ENCODE measurements at places on chromosomes 11 and 22.
A peak's percentile ranks its signal among the peaks of the same experiment; 100 is the strongest.

GRCh38 chr11:108639146-108639545, 25.7 kb upstream of the DDX10 start:
- H3K27me3 ChIP-seq = no peaks in the 10 kb centered on the region
- no peaks in the 10 kb centered on the region for H3K36me3 ChIP-seq
- no peak overlapping the region for H3K27ac ChIP-seq
- H3K4me1 ChIP-seq = no peaks in the 10 kb centered on the region

- DNase-seq = peak; percentile 70
- no peak overlapping the region for H3K4me3 ChIP-seq
- H3K27ac ChIP-seq = no peak overlapping the region
Observed at GRCh38 chr11:7600205-7600775, 73.0 kb downstream of the CYB5R2 start.

- H3K27ac ChIP-seq = peak overlapping the region; percentile 93
- H3K27me3 ChIP-seq = no peaks in the 10 kb centered on the region
- no peak for DNase-seq
- H3K4me3 ChIP-seq = no peak overlapping the region
Observed at GRCh38 chr11:44017443-44018126, 30.2 kb upstream of the ACCSL start.

DNA sequence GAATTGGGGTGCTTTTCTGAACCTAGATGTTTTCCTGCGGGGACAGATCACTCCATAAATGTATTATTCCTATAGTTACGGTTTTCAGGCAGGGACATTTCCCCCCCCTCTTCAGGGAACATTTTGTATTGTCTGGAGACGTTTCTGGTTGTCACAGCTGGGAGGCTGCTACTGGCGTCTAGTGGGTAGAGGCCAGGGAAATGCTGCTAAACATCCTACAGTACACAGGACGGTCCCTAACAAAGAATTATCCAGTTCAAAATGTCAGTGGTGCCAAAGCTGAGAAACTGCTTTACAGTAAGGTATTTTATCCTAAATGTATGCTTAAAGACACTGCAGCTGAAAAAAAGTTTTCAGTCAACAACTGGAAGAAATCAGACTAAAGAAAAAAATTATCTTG, 19.4 kb downstream of the PIWIL4 start:
- no peak overlapping the region for H3K4me3 ChIP-seq
- H3K4me1 ChIP-seq = no peaks in the 10 kb centered on the region
- H3K27me3 ChIP-seq = no peaks in the 10 kb centered on the region
- H3K27ac ChIP-seq = no peak overlapping the region

- H3K27ac ChIP-seq = no peak within 1 kb of the TSS
- no peak within 1 kb of the TSS for H3K4me3 ChIP-seq
- H3K4me1 ChIP-seq = no peaks in the 10 kb centered on the region
- DNase-seq = no peak
- H3K27me3 ChIP-seq = no peaks in the 10 kb centered on the region
Observed at GRCh38 chr11:6782720-6783119, at the start of gene OR2AG1. OR2AG1 (plus strand) TSS chr11:6783020; CDS start chr11:6785038, 2,018 bp downstream.

DNA sequence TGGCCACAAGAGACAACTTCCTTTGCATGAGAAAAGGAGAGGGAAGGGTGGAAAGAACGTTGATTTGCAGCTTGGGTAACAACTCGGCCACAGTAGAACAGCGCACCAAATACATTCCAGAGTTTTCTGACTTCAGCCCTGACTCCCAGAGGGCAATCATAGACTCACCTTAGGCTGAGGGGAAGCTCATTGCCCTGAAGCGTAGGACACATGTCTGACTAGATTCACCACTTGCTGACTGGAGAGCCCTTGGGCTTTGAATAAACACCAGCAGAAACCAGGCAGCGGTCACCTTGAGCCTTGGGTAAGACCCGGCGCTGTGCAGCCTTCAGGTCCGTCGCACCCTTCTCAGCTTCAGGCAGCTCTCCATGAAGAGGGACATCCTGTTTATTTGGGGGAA, 151.8 kb upstream of the GRIA4 start:
- no peak overlapping the region for H3K4me3 ChIP-seq
- DNase-seq = no peak
- no peaks in the 10 kb centered on the region for H3K27me3 ChIP-seq
- H3K27ac ChIP-seq = no peak overlapping the region

DNA sequence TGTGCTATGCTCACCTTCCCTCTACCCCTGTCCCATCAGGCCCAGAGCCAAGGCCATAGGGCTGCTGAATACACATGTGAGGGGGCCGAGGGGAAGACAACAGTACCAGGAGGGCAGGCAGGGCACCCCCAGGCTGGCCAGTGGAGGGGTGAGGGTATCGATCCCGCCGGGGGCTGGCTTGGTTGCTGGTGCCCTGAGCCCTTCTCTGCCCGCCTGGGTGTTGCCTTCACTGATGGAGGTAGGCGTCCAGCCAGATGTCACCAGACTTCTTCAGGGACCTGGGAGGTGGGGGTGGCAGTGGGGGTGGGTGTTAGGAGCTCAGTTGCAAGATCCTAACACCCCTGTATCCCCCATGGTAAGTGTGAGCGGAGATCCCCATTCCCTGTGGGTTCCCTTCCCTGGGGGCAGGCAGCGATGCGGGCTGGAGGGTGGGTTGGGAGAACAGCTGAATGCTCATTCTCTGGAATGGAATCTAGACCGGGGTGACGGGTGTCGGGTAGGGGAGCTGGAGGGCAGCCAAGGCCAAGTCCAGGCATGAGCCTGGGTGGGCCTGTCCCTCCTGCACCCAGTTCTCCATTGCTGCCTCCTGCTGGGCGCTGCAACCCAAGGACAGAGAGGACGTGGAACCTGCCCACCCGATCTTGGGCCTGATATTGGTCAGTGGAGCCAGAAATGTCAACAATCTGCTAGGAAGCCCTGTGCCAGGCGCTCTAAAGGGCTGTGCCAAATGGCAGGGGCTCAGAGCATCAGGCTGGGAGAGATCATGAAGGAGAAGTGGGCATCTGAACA, 17.6 kb downstream of the FADS3 start:
- no peak for DNase-seq
- H3K4me1 ChIP-seq = peaks cover 13% of the 10 kb centered on the region
- H3K36me3 ChIP-seq = peaks cover 56% of the 10 kb centered on the region
- H3K4me3 ChIP-seq = no peak overlapping the region
- H3K27me3 ChIP-seq = no peaks in the 10 kb centered on the region
- no peak overlapping the region for H3K27ac ChIP-seq

DNA sequence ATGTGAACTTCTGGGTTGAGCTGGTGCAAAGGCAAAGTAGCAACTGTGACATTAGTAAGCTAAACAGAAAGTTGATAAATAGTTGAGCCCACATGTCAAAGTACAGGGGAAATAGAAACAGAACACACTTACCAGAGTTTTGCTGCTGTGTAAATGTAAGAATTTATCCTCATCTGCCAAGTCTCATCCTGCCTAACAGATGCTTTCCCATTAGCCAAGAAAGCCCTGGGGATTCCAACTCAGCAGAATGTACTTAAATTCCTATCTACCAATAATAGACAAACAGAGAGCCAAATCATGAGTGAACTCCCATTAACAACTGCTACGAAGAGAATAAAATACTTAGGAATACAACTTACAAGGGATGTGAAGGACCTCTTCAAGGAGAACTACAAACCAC, 7.3 kb upstream of the OR51A2 start:
- H3K36me3 ChIP-seq = no peaks in the 10 kb centered on the region
- H3K27me3 ChIP-seq = no peaks in the 10 kb centered on the region
- no peaks in the 10 kb centered on the region for H3K4me1 ChIP-seq
- no peak overlapping the region for H3K27ac ChIP-seq
- no peak overlapping the region for H3K4me3 ChIP-seq

GRCh38 chr11:27443227-27443626, 29.4 kb downstream of the LGR4 start:
- H3K4me3 ChIP-seq = no peak overlapping the region
- no peaks in the 10 kb centered on the region for H3K36me3 ChIP-seq
- DNase-seq = no peak
- no peaks in the 10 kb centered on the region for H3K27me3 ChIP-seq
- no peaks in the 10 kb centered on the region for H3K4me1 ChIP-seq

DNA sequence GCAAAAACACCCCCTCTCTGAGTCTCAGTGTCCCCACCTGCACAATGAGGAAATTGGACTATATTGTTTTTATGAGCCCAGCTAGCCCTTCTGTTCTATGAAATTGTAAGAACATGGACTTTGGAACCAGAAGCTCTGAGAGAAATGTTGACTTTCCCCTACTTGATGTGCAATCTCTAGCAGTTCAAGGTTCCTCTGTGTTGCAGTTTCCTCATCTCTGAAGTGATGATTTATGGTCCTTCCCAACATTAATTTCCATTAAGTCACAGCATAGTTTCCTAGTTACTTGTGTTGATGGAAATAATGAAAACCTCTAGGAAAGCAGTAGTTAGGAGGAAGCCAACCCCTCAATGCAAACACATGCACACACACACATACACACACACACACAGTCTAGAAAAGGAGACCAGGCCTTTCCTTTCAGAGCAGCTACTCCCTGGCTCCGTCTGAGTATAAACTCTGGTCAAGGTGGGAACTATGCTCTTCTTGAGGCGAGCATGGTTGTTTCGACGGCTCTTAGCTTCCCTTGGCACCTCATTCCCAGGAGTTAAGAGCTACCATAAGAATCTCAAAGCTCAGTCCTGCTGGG, 518.4 kb downstream of the SOX6 start:
- no peaks in the 10 kb centered on the region for H3K4me1 ChIP-seq
- no peak for DNase-seq
- H3K27ac ChIP-seq = no peak overlapping the region
- no peak overlapping the region for H3K4me3 ChIP-seq

- peaks cover 30% of the 10 kb centered on the region for H3K4me1 ChIP-seq
- DNase-seq = no peak
- H3K36me3 ChIP-seq = no peaks in the 10 kb centered on the region
- no peaks in the 10 kb centered on the region for H3K27me3 ChIP-seq
- peak overlapping the region; percentile 75 for H3K4me3 ChIP-seq
Observed at GRCh38 chr11:2930704-2931419, 1.6 kb upstream of the PHLDA2 start.

DNA sequence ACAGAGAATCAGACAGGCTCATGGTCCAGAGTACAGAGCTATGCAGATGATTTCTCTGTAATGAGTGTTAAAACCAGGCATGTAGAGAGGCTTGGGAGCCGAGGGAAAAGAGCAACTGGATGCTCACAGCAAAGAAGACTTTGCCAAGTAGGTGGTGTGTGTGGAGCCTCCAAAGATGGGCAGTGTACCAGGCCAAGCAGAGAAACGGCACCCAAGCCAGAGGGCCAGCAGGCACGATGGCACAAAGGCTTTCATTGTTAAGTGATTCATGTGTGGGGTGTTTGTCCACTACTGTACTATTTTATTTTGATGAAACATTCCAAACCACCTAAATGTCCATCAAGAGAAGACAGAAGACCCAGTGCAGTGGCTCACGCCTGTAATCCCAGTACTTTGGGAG, 11.1 kb downstream of the RANGAP1 start:
- no peak overlapping the region for H3K27ac ChIP-seq
- H3K36me3 ChIP-seq = peaks cover 48% of the 10 kb centered on the region
- no peaks in the 10 kb centered on the region for H3K27me3 ChIP-seq
- H3K4me1 ChIP-seq = no peaks in the 10 kb centered on the region
- no peak overlapping the region for H3K4me3 ChIP-seq

DNA sequence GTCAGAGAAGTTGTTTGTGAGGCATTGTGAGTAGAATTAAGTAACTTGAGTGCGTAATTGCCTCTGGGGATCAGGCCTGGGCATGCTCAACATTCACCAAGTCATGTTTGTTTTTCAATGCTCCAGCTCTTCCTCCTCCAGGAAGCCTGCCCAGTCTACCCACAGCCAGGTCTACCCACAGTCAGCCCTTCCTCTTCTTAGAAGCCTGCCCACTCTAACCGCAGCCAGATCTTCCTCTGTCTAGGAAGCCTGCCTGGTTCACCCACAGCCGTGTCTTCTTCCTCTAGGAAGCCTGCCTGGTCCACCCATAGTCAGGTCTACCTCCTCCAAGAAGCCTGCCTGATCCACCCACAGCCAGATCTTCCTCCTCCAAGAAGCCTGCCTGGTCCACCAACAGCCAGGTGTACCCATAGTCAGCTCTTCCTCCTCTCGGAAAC, 25.0 kb downstream of the LRP5 start:
- no peaks in the 10 kb centered on the region for H3K27me3 ChIP-seq
- no peak for DNase-seq
- no peak overlapping the region for H3K4me3 ChIP-seq
- no peaks in the 10 kb centered on the region for H3K36me3 ChIP-seq
- H3K4me1 ChIP-seq = peaks cover 52% of the 10 kb centered on the region
- H3K27ac ChIP-seq = no peak overlapping the region

GRCh38 chr11:93468290-93468689, 74.9 kb downstream of the SMCO4 start:
- H3K27ac ChIP-seq = no peak overlapping the region
- H3K27me3 ChIP-seq = no peaks in the 10 kb centered on the region
- no peak overlapping the region for H3K4me3 ChIP-seq
- H3K36me3 ChIP-seq = no peaks in the 10 kb centered on the region
- no peaks in the 10 kb centered on the region for H3K4me1 ChIP-seq
- no peak for DNase-seq

GRCh38 chr11:68164437-68164836, 43.2 kb upstream of the CHKA start:
- no peak overlapping the region for H3K27ac ChIP-seq
- H3K36me3 ChIP-seq = peaks cover 54% of the 10 kb centered on the region
- H3K4me1 ChIP-seq = no peaks in the 10 kb centered on the region

- no peak for DNase-seq
- H3K36me3 ChIP-seq = no peaks in the 10 kb centered on the region
- H3K4me3 ChIP-seq = no peak overlapping the region
- H3K27me3 ChIP-seq = no peaks in the 10 kb centered on the region
Observed at GRCh38 chr11:121012091-121012490, 11.8 kb upstream of the TBCEL start.

DNA sequence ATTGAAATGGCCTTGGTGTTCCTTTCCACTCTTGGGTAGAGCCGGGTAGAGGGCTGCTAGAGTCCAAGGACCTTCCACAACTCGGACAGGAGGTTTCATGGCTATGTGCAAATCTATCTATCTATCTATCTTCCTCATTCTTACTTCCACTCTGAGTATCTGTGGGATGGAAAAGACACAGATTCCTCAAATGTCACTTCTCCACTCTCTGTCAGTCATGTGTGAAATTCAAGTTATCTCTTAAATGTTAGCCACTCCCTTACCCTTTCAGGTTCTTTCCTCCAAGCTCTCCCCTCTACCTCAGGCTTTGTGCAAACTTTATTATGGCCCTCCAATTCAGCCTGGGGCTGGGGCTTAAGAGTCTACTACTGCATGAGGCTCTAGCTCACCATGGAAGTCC, 84.3 kb downstream of the GDPD4 start:
- no peak overlapping the region for H3K4me3 ChIP-seq
- H3K27me3 ChIP-seq = no peaks in the 10 kb centered on the region
- no peaks in the 10 kb centered on the region for H3K4me1 ChIP-seq
- DNase-seq = no peak
- H3K36me3 ChIP-seq = no peaks in the 10 kb centered on the region
- H3K27ac ChIP-seq = no peak overlapping the region

GRCh38 chr11:130726234-130727037, 189.8 kb downstream of the SNX19 start:
- no peaks in the 10 kb centered on the region for H3K36me3 ChIP-seq
- peak overlapping the region; percentile 4 for H3K27ac ChIP-seq
- no peaks in the 10 kb centered on the region for H3K27me3 ChIP-seq
- DNase-seq = no peak
- H3K4me1 ChIP-seq = peaks cover 6% of the 10 kb centered on the region

- peaks cover 9% of the 10 kb centered on the region for H3K4me1 ChIP-seq
- DNase-seq = no peak
- H3K4me3 ChIP-seq = no peak overlapping the region
- no peaks in the 10 kb centered on the region for H3K27me3 ChIP-seq
- no peaks in the 10 kb centered on the region for H3K36me3 ChIP-seq
Observed at GRCh38 chr11:101912823-101913284, 2.0 kb upstream of the CEP126 start.

Data from ascending aorta (tissue), 2 donors.